ENCODE measurements at places on chromosomes 6 and 20.

DNA sequence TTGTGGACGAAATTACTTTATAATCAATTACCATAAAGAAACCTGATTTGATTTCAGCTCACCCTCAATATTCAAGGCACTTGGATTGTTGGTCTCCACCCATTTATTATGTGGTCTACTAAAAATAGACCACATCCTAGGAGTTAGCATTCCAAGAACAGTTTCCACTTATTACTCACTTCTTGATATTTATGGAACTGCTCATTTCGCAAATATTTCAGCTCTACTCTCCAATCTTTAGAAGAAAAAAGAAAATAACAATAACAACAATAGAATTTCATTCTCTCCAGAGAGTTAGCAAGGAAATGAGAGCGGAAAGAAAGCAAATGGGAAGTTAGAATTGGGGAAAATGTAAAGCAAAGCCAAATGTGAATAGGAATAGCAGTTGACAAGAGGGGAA is 26.2 kb upstream of the HDAC2 start:
- no peak for DNase-seq

- no peak for DNase-seq
Measured at GRCh38 chr6:3026791-3027626, 27.3 kb downstream of the NQO2 start.

- no peak for DNase-seq
Measured at GRCh38 chr6:72535124-72535523, 86.7 kb upstream of the KCNQ5 start.

DNA sequence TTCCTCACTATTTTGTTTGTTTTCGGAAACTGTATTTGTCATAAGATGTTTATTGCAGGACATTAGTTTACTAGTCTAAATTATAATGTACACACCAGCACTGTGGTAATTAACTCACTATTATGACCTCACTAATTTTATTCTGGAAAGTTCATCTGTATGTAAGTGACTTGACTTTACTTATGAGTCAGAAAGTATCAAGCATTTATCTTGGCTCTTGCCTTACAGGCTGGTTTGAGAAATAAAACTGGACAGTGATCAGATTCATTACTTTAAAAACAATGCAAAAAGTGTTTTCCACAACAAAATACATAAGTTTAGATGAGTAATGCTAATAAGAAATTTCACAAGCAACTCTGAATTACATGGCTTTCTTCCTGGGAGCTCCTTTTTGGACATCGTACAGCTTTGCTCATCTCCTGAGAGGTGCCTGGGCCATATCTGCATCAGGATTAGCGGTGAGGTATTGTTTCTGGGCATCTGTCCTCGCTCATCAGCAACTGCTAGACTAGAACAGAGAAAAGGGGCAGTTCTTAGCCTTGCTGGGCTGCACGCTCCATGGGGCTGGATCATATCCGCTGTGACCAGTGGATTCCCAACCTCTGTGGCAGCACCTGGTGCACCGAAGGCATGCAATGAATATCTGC is 179.8 kb downstream of the SOD2 start:
- DNase-seq, result no peak

DNA sequence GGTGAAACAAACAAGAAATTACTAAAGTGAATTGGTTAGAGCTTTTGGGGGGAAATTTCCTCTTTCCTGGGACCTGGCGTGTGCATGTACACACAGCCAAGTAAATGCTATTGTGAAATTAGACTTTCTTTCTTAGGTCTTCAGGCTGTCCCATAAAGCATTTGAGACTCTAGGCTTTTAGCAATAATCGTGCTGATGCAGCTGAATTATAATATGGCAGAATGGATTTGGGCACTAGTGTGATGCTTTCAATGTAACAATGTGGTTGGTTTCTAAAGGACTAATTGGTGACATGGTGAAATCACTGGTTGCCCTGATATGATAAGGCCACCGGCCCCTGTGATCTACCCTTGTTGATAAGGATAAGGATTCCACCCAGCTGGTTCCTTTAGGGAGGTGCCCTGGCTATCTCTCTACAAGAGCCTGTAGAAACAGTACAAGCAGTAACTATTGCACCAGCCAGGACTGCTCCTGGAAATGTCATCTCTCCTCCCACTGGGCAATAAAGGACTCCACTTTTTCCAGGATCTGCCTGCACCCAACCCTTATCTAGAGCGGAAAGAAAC is 164.1 kb downstream of the TFAP2A start:
- DNase-seq, result no peak

DNA sequence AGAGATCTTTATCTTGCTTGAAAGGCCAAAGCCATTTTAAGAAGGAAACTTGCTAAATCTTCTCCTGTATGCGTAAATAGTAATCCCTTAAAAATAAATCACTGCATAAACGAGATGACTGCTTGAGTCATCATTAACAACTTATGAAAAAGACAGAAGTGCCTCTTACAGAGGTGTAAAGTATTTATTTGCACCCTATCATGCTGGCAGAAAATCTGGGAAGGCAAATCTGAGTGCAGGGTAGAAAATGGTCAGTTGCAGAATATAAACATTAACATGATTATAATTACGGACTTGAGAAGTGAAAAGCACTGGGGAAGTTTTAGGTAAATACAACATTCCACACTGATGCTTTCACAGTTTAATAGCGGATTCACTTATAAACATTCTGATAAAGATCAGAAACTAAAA is 67.5 kb upstream of the FBXO30 start:
- DNase-seq, result no peak

GRCh38 chr6:132011582-132011981 is 60.4 kb upstream of the CCN2 start:
- no peak for DNase-seq

- no peak for DNase-seq
Measured at GRCh38 chr6:112352607-112353006, 5.5 kb downstream of the RFPL4B start.

- no peak for DNase-seq
Measured at GRCh38 chr20:22312744-22313346, 271.5 kb downstream of the FOXA2 start.

DNA sequence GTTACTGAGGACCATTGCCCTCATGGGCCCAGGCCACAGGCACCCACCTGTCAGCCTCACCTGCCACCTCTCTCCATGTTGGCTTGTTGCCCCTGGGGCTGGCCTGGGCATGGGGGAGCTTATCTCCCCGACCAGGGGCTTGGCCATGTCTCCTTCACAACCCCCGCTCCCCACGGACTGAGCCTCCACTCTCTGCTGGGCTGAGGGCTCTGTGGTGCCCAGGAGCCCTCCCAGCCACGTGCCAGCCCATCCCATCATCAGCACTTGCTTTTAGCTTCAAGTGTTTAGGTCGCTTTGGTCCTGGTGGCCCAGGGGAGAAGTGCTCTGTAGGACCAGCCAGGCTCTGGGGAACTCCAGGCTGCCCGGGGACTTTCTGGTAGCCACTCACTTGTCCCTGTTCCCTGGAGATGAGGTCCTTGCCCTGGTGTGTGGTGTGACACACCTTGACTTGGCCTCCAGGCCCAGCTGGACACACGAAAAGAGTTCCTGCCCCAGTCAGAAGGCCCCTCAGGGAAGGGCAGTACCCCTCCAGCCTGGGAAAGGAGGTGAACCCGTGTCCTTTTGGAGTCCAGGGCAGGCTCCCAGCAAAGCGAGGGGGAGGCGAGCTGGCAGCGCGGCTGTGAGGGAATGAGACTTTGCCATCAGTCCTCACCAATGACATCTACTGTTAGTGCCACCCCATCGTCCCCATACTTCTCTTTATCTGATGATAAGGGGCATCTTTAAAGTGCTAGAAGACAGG is 352.6 kb downstream of the ZFAND3 start:
- DNase-seq, result no peak

GRCh38 chr20:46749147-46749546 is 39.7 kb downstream of the SLC2A10 start:
- no peak for DNase-seq

- no peak for DNase-seq
Measured at GRCh38 chr6:167444602-167445346, 119.9 kb downstream of the TTLL2 start.

DNA sequence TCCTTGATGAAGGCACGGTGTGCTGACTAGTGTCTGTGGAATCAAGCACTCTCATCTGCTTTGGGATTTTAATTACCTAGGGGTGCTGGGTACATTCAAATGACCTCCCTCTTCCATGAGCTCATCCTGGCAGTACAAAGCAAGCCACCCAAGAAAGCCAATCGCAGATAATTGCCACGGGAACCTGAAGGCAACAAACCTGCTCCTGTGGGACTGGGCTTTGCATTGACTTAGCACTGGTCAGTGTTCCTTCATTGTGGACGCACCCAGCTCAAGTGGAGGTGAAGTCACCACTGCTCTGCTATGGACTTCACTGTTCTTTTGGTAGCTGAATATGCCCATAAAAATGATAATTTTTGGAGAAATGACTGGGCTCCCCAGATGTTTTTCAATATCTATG is 261.6 kb upstream of the FERMT1 start:
- no peak for DNase-seq

- DNase-seq, result no peak
Measured at GRCh38 chr6:40386200-40386599, 201.0 kb downstream of the LRFN2 start.

GRCh38 chr6:22082218-22082617 is 214.6 kb downstream of the PRL start:
- no peak for DNase-seq

- no peak for DNase-seq
Measured at GRCh38 chr6:28737750-28738395, 185.9 kb downstream of the TRIM27 start.

All from coronary artery (tissue), 2 donors.